Hematopoietic multipotent progenitor cell treated with erythropoietin and hydrocortisone succinate and interleukin-3 and kit ligand, for 4 days (in vitro differentiated cells): ENCODE measurements at places on chromosomes 16 and 17.

- no peak for DNase-seq
These were observed 25.4 kb downstream of the METRNL start for GRCh38 chr17:83104577-83105505.

GRCh38 chr16:17053536-17054160 lies 417.1 kb downstream of the XYLT1 start:
- no peak for DNase-seq

GRCh38 chr16:23131036-23131435 lies 18.2 kb downstream of the USP31 start:
- no peak for DNase-seq

GRCh38 chr17:7114875-7115614 lies 423 bp upstream of the ASGR2 start:
- peak; percentile 82 for DNase-seq
